ENCODE measurements at places on chromosomes 2 and 18.

DNA sequence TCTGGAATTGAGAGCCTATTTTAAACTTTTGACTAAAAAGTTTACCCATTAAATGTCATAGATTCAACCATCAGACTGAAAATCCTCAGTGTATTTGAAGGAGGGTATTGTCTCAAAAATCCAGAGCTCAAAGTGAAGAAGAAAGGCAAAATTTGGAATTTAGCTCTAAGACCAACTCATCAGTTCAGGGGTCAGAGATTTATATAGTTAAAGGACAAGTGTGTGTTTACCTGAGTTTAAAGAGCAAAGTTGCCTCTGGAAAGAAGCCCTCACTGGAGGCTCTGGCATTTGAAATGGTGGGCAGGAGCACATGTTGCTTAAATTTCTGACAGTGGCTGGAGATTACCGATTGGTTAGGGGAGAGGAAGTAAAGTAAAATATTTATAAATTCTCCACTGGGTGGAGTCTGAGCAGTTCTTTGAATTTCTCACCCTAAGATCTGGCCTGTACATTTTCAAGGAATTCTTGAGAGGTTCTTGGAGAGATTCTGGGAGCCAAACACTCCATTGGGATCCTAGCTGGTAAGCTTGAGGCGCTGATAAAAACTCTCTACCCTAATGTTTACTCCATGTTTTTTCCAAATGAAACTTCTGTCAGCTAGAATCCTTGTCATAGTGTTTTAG is at the start of gene KYNU:
Gene KYNU, plus strand, starts transcription at position 449 of the 623 bp plus-strand sequence. CDS start 7,704 bp downstream, outside the sequence.
- no peak for DNase-seq

GRCh38 chr2:216717491-216717901 is 22.1 kb upstream of the IGFBP5 start:
- no peak for DNase-seq

DNA sequence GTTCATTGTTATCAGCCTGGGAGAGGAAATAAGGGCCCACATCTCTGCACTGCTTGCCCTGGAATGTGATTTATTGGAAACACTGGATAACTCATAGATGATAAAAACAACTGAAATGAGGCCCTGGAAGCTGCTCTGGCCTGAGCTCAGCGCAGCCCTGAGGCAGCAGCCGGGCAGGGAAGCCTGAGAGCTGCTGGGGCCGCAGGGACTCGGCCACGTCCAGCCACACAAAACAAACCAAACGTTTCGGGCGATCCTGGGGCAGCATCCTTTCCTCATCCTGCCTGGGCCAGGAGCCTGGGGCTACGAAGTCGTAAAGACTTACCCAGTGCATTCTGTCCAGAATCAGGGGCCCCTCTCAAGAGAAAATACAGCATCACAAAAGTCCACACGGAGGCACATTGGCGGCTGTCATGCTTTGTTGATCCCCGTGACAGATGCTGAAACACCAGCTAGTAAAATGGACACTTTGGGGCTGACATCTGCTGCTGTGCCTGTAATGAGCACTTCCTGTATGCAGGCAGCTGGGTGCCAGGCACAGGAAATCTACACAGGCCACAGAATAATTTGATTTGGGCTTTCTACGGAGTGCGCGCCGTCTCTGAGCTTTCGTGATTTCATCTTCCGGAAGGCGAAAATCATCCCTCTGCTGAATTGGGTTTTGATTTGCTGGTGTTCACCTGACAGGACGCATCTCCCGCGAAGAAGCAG is 250.6 kb downstream of the EIPR1 start:
- no peak for DNase-seq

DNA sequence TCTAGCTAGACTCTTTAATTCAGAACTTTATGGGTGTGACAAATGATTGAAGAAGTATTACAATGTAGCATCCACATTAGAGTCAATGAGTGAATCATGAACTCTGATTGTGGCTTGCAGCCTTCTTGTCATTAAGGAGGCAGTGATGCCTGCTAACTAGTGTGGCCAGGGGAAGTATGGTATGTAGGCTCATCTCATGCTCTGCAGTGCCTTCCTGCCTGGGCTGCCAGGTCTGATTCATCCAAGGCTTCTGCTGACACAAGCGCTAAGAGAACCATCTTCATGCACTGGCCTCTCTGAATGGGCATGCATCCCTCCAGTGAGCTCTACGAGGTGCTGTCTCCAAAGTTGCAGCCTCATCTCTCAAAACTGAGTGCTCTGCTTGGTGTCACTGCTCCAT is 144.3 kb downstream of the MTCL1 start:
- no peak for DNase-seq

GRCh38 chr2:200253639-200254038 is 52.9 kb upstream of the SPATS2L start:
- DNase-seq: no peak

DNA sequence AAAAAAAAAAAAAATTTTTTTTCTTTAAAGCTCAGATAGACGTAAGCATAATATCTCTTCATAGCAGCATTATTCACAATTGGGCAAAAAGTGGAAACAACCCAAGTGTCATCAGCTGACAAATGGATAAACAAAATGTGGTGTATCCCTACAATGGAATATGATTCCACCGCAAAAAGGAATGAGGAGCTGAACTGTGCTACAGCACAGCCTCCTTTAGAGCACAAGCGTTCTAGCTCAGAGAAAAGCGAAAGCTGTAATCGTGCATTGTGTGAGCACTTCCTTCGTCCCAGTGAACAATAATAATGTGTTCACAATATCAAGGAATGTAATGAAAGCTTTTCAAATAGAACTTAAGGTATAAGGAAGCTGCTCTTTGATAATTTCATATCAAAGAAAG is 11.7 kb upstream of the CHMP1B start:
- DNase-seq: no peak

DNA sequence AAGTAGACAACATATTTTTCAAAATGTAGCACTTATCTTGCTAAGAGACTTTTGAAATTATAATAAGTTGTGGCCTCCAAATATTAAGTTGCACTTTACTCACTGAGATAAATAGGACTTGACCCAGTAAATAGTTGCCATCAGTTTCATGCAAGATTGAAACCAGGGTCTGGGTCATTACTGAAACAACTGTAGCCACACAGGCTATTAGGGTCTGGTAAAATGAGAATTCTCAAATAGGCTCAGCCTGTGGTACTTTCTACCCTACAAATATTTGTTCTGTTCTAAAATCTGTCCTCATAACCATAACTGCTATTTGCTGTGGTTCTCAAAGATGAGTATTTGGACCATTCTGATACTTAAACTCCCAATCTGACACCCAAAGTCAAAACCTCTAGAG is 115.4 kb upstream of the STK17B start:
- DNase-seq: no peak

DNA sequence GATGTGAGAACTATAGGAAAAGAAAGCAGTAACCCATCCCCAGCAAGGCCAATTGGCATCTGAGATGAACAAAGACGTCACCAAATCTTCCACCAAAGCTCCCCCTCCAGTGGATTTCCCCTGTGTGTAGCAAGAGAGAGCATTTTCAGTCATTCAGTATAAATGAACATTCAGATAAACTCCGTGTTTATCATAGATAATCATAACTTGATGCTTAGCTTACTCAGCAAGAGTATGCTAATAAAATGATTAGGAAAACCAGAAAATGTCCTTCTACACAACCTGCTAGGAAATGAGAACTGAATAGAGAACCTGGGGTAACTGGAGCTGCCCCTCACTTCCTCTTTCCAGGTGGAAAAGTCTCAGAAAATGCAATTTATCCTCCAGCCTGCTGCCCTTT is 198.0 kb upstream of the CCDC150 start:
- no peak for DNase-seq

- no peak for DNase-seq
These were observed 37.8 kb upstream of the DNMT3A start for GRCh38 chr2:25379535-25379934.

DNA sequence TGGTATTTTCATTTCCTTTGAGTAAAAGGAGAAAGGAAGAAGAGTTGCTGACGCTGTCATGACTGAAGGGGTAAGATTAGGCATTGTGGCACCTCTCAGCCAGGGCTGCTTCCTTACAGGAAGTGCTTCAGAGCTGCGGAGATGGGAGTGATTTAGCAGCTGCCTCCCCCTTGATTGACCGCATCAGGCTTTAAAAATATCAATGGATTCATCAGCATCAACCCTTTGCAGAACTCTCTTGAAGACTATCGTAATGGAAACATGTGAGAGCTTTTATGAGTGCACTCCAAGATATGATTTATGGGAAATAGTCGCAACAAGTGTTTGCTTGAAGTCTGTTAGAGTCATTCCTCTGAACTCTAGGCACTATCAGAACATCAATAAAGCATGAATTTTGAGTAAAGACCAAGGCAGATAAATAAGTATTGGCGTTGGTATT is 141.1 kb downstream of the CSRNP3 start:
- no peak for DNase-seq

DNA sequence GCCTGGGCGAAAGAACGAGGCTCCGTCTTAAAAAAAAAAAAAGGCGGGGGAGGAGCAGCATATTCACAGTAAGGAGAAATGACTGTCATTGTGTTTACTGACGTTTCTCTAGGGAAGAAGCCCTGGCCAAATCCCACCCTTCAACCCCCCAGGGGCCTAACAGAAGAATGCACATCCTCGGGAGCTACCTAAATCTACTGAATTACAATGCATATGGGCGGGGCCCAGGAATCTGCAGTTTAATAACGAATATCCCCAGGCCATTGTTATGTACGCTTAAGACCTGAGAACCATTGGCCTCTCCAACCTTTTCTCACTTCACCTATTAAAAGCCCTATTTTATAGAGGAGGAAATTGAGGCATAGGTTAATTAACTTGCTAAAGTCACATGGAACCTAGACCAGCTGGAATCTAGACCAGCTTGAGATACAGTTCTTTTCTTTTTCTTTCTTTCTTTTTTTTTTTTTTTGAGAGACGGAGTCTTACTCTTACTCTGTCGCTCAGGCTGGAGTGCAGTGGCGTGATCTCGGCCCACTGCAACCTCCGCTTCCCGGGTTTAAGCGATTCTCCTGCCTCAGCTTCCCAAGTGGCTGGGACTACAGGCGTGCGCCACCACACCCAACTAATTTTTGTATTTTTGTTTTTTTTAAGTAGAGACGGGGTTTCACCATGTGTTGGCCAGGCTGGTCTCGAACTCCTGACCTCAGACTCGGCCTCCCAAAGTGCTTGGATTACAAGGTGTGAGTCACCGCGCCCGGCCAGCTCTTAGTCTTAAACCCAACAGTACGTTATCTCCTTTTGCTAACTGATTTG is 708 bp upstream of the RIF1 start:
- peak; percentile 6 for DNase-seq

DNA sequence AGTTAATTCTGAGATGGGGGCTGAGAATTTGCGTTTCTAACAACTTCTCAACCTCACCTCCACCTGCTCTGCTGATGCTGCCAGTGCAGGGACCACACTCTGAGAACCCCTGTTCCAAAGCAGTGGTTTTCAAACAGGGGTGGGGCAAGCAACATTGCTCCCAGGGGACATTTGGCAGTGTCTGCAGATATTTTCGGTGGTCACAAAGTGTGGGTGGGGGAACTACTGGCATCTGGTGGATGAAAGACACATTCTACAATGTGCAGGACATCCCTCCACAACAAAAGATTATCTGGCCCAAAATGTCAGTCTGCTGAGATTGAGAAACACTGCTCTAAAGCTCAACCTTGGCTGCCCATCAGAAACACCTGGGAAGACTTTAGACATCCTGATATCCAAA is 188.7 kb upstream of the SATB2 start:
- no peak for DNase-seq
